ENCODE measurements at places on chromosomes 11 and 22.

GRCh38 chr11:19025481-19026406 is 34.8 kb downstream of the MRGPRX2 start:
- DNase-seq = no peak

- DNase-seq = no peak
Measured at GRCh38 chr11:12212174-12212820, 101.9 kb downstream of the MICAL2 start.

DNA sequence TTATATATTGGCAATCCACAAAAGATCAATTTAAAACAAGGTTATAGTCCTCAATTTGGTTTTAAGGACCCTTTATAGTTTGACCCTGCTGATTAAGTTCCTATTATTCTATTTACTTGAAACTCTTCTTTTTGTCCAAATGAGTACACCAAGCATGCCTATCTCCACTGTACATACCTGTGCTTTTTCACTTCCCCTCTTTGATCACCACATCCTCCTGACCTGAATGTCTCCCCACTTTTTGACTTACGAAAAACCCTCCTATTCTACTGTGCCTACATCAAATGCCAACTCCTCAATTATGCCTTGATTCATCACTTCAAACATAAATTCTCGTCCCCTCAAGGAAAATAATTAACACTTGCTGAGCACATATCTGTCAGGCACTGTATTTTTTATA is 113.5 kb downstream of the SOX6 start:
- DNase-seq = no peak

GRCh38 chr11:94537031-94537600 is 6.6 kb upstream of the FUT4 start:
- no peak for DNase-seq

DNA sequence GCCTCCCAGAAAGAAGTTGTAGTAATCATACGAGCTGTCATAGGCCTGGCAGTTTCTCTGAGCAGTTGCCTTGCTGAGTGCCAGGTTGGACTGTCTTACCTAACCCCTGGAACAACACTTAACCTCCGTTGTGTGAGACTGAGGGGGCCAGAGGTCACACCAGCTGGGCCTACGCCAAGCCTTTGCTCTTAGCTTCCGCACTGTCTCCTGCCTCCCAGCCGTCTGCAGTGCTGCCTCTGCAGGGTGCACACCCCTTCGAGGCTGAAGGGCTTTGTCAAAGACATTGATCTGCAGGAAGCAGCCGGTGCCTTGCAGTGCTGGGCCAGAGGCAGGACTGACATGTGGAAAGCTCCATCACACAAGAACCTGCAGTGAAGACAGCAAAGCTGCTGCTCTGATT is 16.7 kb downstream of the TAB1 start:
- DNase-seq = no peak

DNA sequence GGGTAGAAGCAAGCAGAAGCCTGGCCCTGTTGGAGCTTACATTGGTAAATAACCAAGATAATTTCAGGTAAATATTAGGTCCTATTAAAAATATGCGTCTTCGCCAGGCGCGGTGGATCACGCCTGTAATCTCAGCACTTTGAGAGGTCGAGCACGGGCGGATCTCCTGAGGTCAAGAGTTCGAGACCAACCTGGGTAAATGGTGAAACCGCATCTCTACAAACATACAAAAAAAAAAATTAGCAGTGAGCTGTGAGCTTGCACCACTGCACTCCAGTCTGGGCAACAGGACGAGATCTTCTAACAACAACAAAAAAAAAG is 529 bp upstream of the SULT4A1 start:
- DNase-seq = no peak

GRCh38 chr11:85752201-85752889 is 58.6 kb downstream of the SYTL2 start:
- no peak for DNase-seq

DNA sequence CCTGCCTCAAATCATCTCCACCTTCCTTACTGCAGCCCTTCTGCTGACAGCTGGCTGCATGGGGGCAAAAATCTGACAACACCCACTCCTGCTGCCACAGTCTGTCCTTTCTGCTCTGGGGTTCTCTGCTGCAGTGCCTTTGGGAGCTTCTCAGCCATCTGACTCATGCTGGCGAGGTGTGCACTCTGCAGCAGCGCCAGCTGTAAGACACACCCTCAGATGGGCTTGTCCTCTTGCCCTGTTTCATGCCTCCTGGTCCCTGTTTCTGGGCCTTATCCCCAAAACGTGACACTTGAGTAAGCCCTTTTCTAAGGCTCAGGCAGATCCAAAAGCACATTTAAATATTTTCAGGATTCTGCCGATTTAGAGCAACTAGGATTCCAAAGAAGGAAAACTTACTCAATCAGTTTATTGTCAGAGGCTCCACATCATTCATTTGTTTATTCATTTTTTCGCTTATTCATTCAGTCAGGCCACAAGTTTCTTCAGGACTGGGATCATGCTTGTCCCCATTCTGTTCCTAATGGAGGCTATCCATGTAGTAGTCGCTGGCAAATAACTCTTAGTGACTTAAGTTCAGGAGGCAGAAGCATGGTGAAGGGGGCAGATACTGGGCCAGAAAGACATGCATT is 60.2 kb downstream of the SMIM38 start:
- DNase-seq = no peak

GRCh38 chr11:134517621-134518293 is 105.7 kb upstream of the B3GAT1 start:
- no peak for DNase-seq

GRCh38 chr11:69114811-69115523 is 40.8 kb upstream of the SMIM38 start:
- no peak for DNase-seq

- DNase-seq = no peak
Measured at GRCh38 chr11:76621868-76622267, 48.7 kb downstream of the LRRC32 start.

DNA sequence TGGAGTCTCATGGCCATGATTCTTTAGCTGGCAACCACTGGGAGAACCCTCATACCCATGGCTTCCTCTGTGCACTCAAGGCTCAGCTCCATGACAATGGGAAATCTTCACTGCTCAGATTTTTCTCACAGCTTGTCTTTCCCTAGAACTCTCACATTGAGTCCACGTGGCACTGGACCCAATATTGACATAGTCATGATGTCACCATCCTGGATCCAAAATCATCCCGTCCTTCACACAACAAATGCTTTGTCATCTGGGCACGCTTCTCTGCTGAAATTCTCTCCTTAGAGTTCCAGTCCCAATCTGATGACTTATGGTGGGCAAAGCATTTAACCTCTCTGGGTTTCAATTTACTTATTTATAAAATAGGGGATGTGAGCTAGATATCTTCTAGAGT is 37.7 kb upstream of the CD44 start:
- DNase-seq = no peak

GRCh38 chr11:59273373-59273841 is 60.7 kb upstream of the MPEG1 start:
- DNase-seq = no peak

GRCh38 chr11:337711-338110 is 17.1 kb upstream of the IFITM3 start:
- no peak for DNase-seq

DNA sequence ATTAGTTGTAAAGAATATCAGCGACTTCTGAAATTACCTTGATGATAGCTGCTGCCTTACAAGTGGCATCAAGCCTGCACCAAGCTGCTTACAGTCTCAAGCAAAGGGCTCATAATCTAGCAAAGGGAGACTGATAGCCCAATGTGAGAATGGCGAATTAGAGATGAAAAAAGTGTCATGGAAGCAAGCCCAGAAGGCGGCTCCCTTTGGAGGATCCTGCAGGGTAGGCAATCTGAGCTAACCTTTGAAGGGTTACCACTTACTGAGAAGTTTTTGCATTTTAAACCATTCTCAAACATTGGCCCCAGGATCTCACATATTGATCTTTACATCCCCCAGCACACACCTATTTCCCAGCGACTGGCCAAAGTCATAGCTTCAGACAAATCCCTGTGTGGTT is 18.5 kb downstream of the GAB2 start:
- DNase-seq = no peak

DNA sequence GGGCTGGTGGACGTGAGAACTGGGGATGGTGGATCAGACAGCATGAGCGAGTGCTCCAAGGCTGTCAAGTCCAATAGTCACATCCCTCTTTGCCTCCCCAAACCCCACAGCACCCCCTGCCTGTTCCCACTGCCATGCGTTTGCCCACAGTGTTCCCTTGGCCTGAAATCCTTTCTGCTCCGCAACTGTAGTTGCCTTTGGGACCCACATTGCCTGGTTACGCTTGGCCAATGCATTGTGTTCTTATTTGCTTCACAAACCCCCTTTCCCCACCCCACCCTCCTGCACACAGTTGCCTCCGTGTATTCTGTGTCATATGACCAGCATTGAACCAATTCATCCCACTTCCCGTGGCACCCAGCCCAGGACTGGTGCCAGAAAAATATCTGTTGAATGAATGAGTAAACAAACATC is 2.1 kb upstream of the KIAA0930 start:
- peak; percentile 71 for DNase-seq

DNA sequence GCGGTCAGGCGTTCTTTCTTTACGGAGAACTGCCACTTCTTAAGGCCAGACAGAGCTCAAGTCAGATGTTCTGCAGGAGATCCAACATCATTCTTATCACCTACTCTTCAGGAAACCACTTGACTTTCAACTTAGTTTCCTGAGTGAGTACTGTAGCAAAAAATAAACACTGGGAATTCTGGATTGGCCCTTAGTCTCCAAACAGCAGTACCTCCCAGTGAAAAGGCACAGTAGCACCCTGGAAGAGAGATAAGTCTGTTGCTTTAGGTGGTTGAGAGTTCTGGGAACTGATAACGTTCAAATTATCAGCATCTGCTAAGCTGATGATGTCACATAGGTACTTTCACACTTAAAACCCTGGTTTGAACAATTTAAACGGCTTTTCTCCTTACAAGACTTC is 971.8 kb upstream of the TENM4 start:
- DNase-seq = no peak

DNA sequence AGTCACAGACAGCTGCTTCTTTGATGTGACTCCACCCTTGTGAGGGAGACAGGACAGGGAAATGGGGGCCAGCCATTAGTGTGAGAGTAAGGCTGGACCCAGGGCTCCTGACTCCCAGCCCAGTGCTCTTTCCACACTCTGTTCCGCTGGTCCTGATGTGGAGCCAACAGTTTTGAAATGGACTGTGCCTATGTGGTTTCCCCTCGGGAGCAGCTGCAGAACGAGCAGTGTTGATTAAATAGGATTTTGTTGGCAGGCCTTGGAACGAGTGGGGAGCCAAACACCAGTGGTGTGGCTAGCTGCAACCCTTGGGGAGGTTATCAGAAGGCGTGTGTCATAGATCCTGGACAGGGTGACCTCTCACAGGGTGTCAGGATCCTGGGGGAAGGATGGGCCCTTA is 66.5 kb upstream of the AMPD3 start:
- DNase-seq = no peak

- DNase-seq = no peak
Measured at GRCh38 chr11:93116641-93117441, 81.0 kb downstream of the SLC36A4 start.

DNA sequence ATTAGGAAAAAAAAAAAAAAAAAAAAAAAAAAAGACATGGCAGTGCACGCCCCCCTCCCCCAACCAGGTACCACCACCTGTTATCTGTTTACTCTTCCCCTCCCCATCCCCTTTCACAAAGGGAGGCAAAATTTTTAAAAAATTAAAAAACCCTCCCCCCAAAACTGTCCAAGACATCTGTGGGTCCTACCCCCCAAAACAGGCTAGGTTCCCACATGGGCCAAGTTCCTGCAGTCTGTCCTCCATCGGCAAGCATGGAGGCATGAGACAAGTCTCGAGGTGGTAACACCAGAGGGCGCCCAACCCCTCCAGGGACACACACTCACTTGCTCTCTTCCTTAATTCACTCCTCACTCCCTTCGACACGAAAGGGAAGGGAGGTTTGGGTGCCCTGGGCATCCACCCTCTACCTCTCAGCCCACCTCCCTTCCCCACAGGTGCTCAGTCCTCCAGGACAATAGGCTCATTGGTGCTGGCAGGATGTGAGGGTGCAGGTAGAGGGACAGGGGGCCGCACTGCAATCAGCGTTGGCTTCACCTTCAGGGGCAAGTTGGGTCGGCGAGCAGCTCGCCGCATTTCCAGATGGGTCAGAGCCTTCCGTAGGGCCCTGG is 2.2 kb upstream of the TUT1 start:
- peak; percentile 55 for DNase-seq

DNA sequence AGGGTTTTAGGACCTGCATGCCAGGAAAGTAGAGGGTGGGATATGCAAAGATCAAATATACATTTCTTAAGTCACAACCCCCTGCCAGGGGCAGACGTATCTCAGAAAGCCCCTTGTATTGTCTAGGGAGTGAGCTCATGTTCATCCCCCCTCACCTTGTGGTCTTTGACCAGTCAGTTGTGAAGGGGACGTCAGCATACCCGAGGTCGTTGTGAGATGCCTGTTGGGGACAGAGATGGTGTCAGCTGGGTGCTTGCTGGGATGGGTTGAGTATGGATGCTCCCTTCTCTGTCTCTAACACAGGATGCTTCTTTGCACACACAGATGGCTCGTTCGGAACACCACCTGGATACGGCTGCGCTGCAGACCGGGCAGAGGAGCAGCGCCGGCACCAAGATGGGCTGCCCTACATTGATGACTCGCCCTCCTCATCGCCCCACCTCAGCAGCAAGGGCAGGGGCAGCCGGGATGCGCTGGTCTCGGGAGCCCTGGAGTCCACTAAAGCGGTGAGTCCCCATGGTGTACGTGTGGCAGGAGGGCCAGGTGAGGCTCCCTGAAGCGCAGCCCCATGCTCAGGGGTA is 73.3 kb downstream of the BCR start:
- DNase-seq = no peak

DNA sequence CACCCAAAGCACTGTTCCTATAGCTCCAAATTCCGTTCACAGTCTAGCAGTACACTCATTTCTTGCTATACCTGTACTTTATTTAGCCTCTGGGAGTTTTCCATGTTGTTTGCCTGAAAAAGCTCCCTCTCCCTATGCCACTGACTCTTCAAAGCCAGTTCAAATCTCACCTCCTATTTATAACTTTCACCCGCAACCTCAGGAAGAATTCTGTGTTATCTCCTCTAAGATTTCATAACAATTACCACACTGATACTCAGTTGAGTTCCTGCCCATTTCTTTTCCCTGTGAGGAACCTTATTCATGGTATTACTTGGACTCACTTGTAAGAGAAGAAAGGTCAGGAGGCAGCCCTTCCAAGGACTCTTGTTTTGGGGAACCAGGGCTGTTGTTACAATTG is 25.2 kb downstream of the GDPD4 start:
- no peak for DNase-seq

DNA sequence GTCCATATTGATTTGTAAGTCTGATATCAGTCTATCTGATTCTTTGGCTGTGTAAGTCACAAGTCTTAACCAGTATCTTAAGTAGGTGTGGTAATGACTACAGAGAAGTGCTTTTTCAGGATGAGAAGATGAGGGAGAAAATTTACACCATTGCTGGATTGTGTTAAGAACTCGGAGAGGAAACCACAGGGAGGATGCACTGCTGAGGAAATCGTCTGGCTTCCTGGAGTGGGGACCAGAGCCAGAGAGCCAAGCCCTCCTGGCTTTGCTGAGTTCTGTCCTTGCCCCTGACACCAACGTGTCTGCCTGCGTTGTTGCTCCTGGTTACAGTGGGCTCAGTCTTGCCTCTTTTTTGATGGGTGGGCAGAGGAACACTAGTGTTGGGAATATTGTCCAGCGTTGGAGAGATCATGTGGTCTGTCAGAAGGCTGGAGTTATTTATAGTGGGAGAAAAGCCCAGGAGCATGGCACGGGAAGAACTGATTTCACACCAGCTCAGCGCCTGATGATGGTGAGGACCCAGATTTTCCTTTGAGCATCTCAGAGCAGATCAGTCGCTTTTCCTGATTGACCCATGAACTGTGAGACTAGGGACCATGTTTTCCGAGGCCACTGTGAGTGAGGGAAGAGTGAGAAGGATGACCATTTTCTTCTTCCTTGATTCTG is 29.6 kb downstream of the MARK2 start:
- no peak for DNase-seq

GRCh38 chr11:35909511-35910265 is 34.2 kb upstream of the LDLRAD3 start:
- no peak for DNase-seq
